ENCODE measurements at places on chromosomes 4 and X.

DNA sequence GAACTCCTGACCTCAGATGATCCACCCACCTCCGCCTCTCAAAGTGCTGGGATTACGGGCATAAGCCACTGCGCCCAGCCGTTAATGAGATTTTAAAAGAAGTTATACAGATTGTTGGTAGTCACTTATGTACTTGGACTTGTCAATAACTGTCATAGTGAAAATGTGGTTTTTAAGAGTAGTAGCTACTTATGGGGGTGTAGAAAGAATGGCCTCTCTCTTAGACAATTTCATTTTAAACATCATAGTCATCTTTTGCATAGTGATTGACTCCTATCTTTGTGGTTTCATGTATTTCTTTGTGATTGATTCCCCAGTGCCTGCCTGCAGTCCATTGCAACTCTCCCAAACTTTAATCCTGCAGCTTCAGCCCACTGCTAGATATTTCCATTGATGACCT lies 17.4 kb downstream of the FAM199X start:
- peaks cover 4% of the 10 kb centered on the region for H3K36me3 ChIP-seq
- no peak for DNase-seq
- H3K4me3 ChIP-seq: no peak overlapping the region

- peak; percentile 49 for DNase-seq
- H3K27ac ChIP-seq: peak overlapping the region; percentile 99
- peaks cover 3% of the 10 kb centered on the region for H3K36me3 ChIP-seq
- H3K4me3 ChIP-seq: no peak overlapping the region
- H3K27me3 ChIP-seq: peaks cover 21% of the 10 kb centered on the region
These were observed 3.3 kb downstream of the MYL5 start for GRCh38 chr4:677431-678293.

- no peak overlapping the region for H3K4me3 ChIP-seq
- no peaks in the 10 kb centered on the region for H3K36me3 ChIP-seq
- DNase-seq: no peak
- no peaks in the 10 kb centered on the region for H3K4me1 ChIP-seq
These were observed 31.8 kb upstream of the NKX6-1 start for GRCh38 chr4:84530871-84531270.

DNA sequence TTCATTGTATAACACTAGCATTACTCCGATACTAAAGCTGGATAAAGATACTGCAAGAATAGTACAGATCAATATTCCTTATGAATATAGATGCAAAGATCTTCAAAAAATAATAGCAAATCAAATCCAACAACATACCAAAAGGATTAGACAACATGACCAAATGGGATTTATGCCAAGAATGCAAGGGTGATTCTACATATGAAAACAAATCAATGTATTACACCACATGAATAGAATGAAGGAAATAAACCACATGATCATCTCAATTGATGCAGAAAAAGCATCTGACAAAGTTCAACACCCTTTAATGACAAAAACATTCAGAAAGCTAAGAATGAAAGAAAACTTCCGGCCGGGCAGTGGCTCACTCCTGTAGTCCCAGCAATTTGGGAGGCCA lies 42.8 kb downstream of the CUL4B start:
- no peaks in the 10 kb centered on the region for H3K4me1 ChIP-seq
- DNase-seq: no peak
- H3K4me3 ChIP-seq: no peak overlapping the region
- no peaks in the 10 kb centered on the region for H3K27me3 ChIP-seq
- H3K27ac ChIP-seq: no peak overlapping the region

DNA sequence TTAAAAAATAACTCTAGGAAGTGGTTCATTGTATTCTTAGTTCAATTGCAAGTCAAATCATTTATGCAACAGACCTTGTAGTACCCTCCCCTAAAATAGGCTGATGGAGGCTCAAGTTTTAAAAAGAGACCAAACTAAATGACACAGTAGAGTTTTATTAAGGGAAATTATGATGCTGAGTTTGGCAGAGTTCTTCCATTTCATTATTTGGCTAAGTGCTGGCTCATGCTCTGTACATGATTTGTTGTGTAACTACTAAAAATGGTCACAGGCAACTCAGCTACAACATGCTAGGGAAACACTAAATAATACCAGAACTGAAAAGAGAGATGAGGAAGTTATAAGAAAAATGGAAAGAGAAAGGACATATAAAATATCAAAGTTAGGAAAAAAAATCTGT lies 96.1 kb upstream of the TFDP3 start:
- H3K27me3 ChIP-seq: no peaks in the 10 kb centered on the region
- no peak overlapping the region for H3K4me3 ChIP-seq
- DNase-seq: no peak
- H3K27ac ChIP-seq: no peak overlapping the region
- peaks cover 9% of the 10 kb centered on the region for H3K4me1 ChIP-seq

DNA sequence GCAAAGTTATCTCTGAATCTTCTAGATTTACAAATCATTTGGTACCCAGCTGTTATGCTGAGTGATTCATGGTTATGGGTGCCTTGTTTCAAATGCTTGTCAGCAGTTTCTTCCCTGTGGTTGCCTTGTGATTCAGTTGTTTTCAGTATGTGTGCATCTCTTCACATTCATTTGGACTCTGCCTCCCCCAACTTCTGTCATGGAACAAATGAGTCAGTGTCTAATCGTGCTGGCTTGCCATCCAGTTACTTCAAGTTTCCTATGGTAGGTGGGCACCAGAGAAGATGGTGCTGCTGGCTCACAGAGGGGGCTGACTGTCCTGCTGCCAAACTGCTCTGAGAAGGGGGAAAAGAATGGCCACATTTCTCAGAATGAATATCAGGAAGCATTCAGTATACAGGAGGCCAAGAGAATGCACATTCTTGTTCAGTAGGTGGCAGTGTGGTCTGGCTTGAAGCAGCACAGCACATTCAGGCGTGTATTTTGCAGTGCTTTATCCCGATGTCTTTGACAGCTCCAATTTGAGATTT lies 260.9 kb downstream of the GLUD2 start:
- no peak overlapping the region for H3K27ac ChIP-seq
- no peaks in the 10 kb centered on the region for H3K36me3 ChIP-seq
- no peaks in the 10 kb centered on the region for H3K4me1 ChIP-seq
- no peak overlapping the region for H3K4me3 ChIP-seq
- no peak for DNase-seq

GRCh38 chrX:104113222-104113965 lies 1.1 kb downstream of the ZCCHC18 start:
- no peaks in the 10 kb centered on the region for H3K4me1 ChIP-seq
- H3K27ac ChIP-seq: no peak overlapping the region
- H3K36me3 ChIP-seq: no peaks in the 10 kb centered on the region
- peaks cover 8% of the 10 kb centered on the region for H3K27me3 ChIP-seq
- H3K4me3 ChIP-seq: peak overlapping the region; percentile 68

GRCh38 chr4:11480683-11481082 lies 52.0 kb upstream of the HS3ST1 start:
- H3K27me3 ChIP-seq: no peaks in the 10 kb centered on the region
- no peaks in the 10 kb centered on the region for H3K36me3 ChIP-seq
- no peaks in the 10 kb centered on the region for H3K4me1 ChIP-seq
- peak; percentile 27 for DNase-seq

- H3K36me3 ChIP-seq: peaks cover 7% of the 10 kb centered on the region
- H3K27ac ChIP-seq: no peak overlapping the region
- H3K4me1 ChIP-seq: no peaks in the 10 kb centered on the region
- DNase-seq: no peak
These were observed 73.3 kb downstream of the TAF1 start for GRCh38 chrX:71439420-71439819.

- peaks cover 22% of the 10 kb centered on the region for H3K4me1 ChIP-seq
- no peaks in the 10 kb centered on the region for H3K36me3 ChIP-seq
- no peak for DNase-seq
- H3K4me3 ChIP-seq: no peak overlapping the region
- peak overlapping the region; percentile 29 for H3K27ac ChIP-seq
These were observed 67.7 kb upstream of the PGRMC2 start for GRCh38 chr4:128355305-128355704.

- H3K4me3 ChIP-seq: no peak overlapping the region
- no peaks in the 10 kb centered on the region for H3K36me3 ChIP-seq
- no peak overlapping the region for H3K27ac ChIP-seq
- H3K4me1 ChIP-seq: no peaks in the 10 kb centered on the region
- no peaks in the 10 kb centered on the region for H3K27me3 ChIP-seq
- DNase-seq: no peak
These were observed 49.3 kb upstream of the FAM9A start for GRCh38 chrX:8850478-8850877.

- no peak for DNase-seq
- H3K27ac ChIP-seq: peak overlapping the region; percentile 93
These were observed 1.0 kb upstream of the TMEM131L start for GRCh38 chr4:153465140-153465539.

DNA sequence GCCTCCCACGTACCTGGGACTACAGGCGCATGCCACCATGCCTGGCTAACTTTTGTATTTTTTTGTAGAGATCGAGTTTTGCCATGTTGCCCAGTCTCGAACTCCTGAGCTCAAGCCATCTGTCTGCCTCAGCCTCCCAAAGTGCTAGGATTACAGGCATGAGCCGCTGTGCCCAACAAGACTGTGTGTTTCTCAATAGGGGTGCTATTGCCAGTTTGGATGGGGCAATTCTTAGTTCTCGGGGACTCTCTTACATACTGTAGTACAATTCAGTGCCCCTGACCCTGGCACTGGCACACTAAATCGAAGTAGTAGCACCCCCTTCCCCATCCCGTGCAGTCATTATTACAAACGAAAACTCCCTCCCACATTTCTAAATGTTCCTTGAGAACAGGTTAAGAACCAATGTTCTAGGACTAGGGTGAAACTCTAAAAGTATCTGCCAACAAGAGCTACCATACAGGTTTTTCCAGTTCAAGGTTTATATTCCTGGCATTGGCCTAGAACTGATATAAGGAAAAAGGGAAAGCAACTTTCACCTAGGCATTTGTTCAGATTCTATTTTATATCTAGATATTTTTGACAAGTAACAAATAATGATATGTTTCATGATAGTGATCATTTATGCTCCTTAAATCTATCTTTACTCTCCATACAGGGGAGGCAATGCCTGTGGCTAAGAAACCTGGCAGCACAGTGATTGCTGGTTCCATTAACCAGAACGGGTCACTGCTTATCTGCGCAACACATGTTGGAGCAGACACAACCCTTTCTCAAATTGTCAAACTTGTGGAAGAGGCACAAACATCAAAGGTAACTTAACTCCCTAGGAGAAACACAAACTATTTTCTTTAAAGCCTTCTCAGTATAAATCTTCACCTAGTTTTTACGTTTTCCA lies 50.4 kb upstream of the PGAM4 start:
- no peak overlapping the region for H3K4me3 ChIP-seq
- no peaks in the 10 kb centered on the region for H3K27me3 ChIP-seq
- H3K4me1 ChIP-seq: no peaks in the 10 kb centered on the region

DNA sequence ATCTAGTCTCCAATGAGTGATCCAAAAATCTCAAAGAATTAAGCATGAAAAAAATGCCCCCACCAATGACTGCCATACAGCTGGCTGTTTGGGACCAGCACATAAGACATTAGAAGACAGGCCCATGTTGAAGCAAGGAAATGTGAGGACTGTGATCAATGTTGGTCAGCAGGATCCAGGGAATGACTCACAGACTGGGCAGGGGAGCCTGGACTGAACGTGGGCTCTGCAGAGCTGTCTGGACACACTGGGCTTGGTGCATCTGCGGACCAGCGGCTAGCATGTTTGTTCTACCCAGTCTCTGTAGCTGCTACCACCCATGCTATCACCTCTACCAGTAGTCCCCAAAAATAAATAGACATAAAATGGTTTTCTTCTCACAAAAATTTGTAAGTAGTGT lies 108.6 kb downstream of the PALLD start:
- no peak overlapping the region for H3K4me3 ChIP-seq
- no peaks in the 10 kb centered on the region for H3K27me3 ChIP-seq
- peaks cover 25% of the 10 kb centered on the region for H3K4me1 ChIP-seq
- peak overlapping the region; percentile 59 for H3K27ac ChIP-seq
- DNase-seq: peak; percentile 3
- no peaks in the 10 kb centered on the region for H3K36me3 ChIP-seq

DNA sequence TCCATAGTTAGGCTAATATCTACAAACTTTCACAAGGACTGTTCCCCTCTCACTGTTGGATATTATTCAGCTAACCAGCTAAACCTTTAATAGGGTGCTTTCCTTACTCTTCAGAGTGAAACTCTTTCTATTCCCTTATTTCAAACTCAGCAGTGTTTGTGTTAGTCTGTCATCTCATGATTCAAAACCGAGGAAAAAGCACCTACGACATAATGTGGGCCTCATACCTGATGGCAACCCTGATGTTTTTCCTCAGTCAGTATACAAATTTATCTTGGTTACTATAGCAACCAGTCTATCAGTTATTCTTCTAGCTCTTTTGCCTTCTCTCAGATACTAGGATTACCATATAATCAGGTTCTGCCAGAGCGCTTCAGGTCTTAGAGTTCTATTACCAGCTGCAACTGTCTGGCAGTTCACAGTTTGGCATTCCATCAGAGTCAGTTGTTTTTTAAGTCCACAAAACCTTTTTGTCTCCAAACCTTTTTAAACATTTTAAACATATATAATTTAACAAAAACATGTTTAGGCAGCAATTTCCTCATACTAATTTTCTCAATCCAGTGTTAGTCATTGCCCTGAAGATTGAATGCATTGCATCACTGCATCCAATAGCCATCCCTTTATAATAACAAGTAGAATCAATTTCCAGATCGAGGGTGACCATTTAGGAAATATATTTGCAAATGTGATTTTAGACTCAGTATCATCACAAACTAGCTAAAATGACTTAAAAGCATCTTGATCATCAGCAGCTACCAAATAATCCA lies 7.4 kb downstream of the WDR44 start:
- peaks cover 10% of the 10 kb centered on the region for H3K4me1 ChIP-seq
- no peaks in the 10 kb centered on the region for H3K27me3 ChIP-seq
- no peaks in the 10 kb centered on the region for H3K36me3 ChIP-seq

DNA sequence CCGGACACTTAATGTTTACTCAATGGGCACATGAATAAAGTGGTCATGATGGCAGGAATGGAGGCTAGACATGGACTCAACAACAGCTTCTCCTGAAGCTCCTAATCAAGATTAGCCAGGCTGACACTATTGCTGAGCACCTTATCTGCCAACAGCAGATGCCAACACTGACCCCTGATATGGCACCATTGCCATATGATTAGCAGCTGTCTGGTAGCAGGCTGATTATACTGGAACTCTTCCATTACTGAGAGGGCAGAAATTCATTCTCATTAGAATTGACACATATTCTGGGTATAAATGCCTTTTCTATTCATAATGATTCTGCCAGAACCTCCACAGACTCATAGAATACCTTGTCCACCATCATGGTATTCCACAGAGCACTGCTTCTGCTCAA lies 18.4 kb upstream of the AFF1 start:
- H3K27me3 ChIP-seq: no peaks in the 10 kb centered on the region
- H3K4me3 ChIP-seq: no peak overlapping the region
- no peak for DNase-seq
- H3K4me1 ChIP-seq: peaks cover 13% of the 10 kb centered on the region

DNA sequence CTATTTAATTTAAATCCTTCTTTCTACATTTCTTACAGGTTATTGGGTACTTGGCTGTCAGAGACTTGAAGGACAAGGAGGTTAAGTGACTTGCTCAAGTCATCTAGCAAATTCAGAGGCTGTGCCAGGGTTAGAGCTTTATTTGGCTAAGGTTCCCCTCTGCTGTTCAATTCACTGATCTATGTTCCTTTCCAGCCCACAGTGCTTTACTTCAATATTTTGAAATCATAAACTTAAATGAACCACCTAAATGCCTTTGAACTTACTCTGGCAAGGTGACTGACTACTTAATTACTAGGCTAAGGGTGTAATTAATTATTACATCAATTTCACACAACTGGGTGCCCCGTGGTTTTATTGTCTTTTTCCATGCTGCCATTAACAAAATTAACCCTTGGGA lies 288.7 kb downstream of the CAMK2D start:
- H3K4me3 ChIP-seq: no peak overlapping the region
- no peak for DNase-seq
- peak overlapping the region; percentile 49 for H3K27ac ChIP-seq
- H3K4me1 ChIP-seq: peaks cover 52% of the 10 kb centered on the region
- H3K36me3 ChIP-seq: peaks cover 16% of the 10 kb centered on the region
